Suppressor macrophage treated with lipopolysaccharide for 1 hour (primary cell): ENCODE measurements at places on chromosomes 12 and 14.

DNA sequence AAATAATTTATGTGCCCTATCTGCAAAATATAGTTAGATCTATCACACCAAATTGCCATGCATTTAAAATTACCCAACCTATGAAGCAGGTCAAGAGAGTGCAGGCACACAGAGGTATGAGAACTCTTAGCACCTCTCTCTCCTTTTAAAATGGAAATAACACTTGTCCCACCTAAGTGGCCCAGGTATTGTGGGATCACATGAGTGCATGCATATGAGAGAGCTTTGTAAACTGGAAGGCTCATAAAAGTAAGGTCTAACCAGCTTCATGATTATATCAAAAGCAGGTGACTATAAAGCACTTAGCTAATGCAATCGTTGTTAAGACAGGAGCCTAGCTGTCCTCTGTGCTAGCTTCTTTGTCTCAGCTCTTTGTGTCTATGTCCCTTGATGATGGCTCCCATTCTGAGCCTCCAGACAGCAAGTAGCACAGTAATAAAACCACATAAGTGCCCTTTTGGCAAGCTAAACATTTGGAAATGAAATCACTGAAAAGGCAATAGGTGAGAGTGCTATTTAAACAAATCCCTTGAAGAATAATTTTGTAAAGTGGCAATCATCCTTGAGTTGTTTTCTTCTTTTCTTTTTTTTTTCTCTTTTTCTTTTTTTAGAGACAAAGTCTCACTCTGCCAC lies 219.0 kb downstream of the NTF3 start:
- no peak for DNase-seq

DNA sequence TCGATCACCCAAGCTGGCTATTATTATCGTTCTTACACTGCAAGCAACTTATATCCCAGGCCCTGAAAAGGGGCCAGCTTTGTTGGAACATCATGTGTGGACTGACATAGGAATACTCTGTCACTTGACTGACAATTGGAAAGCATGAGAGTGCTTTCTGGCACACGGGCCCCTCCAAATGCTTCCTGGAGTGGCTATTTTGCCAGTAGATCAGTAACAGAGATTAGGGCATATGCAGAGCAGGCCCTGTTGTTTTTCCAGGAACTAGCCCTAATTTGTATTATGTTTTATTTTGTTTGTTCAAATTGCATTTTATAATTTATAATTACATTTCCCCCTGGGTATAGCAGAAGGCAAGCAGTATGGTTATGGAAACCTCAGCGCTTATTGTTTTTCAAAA lies 170.1 kb upstream of the FRMD6 start:
- no peak for DNase-seq

- DNase-seq: no peak
Measured at GRCh38 chr12:38399711-38400206, 83.2 kb downstream of the ALG10B start.

DNA sequence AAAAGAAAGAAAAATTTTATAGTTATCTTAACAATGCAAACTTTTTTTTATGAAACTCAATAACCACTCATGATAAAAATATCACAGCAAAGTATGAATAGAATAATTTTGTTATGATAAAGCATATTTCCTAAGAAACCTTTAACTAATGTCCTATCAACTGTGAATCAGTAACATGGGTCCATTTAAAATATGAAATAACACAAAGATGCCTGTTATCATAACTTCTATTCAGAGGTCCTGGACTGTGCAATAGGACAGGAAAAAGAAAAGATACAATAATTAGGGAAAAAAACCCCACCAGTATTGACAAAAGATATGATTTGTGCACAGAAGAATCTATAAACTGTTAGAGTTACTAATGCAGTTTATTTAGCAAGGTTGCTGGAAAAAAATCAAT lies 245.4 kb downstream of the FOXN3 start:
- DNase-seq: no peak

GRCh38 chr14:90278199-90279175 lies 22.1 kb downstream of the PSMC1 start:
- DNase-seq: no peak

GRCh38 chr12:22729431-22729956 lies 104.5 kb downstream of the ETNK1 start:
- DNase-seq: no peak

DNA sequence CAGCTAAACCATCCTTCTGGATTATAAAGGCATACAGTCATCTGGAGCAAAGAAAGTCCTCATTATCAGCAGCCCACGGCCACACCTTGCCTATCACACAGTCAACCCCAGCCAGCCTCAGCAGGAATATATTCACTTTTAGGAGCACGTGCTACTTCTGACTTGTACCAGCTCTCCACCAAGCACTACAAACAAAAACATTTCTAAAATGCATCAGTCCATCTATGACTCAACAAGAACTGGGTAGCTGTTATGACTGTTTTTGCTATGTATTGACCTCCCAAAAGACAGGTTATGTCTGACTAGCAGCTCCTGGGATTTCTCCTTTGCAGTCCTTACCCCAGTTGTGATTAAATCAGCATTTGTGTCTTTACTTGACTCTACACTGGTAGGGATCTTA lies 31.2 kb downstream of the NUAK1 start:
- no peak for DNase-seq

DNA sequence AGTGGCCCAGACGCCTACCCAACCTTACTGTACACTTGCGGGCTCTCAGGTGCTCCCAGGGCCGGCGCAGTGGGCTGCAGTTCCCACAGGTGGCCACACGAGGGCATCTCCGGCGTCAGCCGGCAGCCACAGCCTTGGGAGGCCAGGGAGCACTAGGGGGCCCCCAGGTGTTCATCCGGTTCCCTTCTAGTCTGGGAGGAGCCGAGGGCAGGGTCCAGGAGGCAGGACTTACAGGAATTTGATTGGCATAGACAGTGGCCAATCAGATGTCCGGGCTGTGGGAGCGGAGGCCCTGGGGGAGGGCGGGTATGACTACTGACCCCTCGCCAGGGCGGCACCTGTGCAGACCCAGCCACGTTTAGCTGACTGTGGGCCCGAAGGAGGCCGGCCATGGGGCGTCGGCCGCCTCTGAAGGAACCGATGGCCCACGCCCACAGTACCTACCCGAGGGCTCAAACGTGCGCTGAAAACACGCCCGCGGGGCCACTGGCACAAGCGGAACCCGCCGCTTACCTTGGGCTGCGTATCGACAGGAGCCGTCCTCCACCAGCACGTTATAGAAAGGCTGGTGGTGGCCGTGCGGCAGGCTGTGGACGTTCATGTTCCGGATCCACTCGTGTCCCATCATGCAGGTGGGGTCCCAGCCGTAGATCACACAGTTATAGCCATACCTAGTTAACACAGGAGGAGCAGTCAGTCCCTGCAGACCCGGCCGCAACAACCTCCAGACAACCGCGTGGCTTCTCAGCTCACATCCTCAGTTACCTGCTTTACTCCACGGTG lies 34.8 kb downstream of the FBXO21 start:
- DNase-seq: no peak

GRCh38 chr14:88424573-88424972 lies 39.1 kb downstream of the SPATA7 start:
- no peak for DNase-seq

GRCh38 chr14:66174453-66174891 lies 311.7 kb upstream of the CCDC196 start:
- no peak for DNase-seq

- no peak for DNase-seq
Measured at GRCh38 chr12:92854344-92854743, 74.8 kb downstream of the EEA1 start.

GRCh38 chr14:52023518-52023917 lies 34.2 kb downstream of the RTRAF start:
- DNase-seq: no peak

DNA sequence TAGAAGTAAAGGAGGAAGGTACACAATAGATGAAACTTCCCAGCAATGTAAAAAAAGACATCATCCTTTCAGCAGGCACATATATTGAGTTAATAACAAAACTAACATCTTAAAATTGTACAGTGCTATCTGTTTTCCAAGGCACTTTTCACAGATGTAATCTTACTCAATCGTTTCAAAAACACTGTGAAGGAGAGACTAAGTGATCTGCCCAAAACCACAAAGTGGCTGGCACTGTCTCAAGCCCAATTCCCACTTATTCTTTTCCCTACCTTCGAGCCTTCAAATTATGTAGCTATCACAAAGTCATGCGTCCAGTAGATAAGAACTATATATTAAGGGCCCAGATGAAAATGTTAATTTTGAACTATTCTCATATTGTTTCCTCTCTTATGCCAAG lies 193.6 kb upstream of the RASSF8 start:
- no peak for DNase-seq

- no peak for DNase-seq
Measured at GRCh38 chr12:46492471-46493085, 120.0 kb upstream of the SLC38A2 start.

DNA sequence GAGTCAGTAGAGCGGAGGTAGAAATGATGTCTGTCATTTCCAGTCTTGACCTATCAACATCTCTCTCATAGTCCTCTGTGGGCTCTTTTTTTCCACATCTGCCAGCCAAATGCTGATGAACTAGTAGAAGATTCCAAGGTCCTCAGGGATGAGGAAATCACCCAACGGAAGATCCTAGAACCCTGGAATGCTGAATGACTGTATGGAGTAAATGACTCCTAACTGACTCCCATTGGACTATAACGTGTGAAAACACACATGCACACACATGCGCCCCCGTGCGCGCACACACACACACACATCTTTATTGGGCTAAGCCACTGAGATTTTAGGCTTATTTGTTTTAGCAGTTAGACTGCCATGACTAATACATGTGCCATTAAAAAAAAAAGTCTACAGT lies 159.2 kb downstream of the MYRFL start:
- DNase-seq: no peak

- no peak for DNase-seq
Measured at GRCh38 chr14:32364941-32365340, 35.8 kb downstream of the AKAP6 start.

DNA sequence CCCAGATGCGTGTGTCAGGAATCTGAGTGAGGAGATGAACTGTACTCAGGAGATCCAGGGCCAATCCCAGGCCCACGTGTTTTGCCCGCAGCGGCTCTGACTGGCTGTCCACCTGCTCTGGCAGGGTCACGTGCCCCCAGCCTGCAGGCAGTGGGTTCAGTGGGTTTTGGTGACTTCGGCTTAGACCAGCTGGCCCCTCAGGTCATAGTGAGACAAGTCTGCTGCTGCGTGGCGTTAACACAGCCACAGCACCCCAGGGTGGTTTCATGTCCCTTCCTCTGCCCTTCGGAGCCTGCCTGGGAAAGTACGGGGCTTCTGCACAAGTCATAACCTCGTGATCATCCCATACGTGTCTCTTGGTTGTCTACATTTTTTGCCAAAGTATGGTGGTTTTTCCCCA lies 2.6 kb downstream of the FBRSL1 start:
- DNase-seq: peak; percentile 72

DNA sequence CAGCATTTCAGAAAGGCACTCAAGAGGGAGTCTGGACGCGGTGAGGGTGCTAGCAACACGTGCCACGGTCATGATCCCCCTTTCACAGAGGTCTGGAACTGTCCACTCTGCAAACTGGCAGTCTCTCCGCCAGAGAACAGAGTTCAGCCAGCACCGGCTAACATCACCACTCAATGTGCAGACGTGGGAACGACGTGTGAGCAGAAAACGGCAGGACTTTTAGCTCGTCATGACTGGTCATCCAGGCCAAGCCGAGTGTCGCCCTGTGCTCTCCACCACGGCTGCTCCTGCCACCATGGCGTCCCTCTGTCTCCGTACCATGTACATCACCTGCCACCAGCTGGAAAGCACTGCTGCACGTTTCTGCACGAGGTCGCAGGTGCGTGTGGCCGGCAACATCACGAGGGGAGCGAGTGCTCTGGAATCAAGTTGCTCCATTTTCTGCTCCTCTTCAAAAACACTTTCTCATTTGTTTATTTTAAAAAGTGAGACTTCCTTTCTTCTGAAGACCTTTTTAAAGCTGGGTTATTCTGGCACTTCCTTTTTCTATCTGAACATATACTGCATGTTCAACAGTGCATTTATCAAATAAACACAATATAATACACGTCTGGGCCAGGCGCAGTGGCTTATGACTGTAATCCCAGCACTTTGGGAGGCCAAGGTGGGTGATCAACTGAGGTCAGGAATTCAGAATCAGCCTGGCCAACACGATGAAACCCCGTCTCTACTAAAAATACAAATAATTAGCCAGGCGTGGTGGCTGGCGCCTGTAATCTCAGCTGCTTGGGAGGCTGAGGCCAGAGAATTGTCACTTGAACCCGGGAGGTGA lies 28.0 kb downstream of the SLC15A4 start:
- no peak for DNase-seq

- no peak for DNase-seq
Measured at GRCh38 chr12:8482571-8483061, 26.9 kb downstream of the CLEC6A start.

DNA sequence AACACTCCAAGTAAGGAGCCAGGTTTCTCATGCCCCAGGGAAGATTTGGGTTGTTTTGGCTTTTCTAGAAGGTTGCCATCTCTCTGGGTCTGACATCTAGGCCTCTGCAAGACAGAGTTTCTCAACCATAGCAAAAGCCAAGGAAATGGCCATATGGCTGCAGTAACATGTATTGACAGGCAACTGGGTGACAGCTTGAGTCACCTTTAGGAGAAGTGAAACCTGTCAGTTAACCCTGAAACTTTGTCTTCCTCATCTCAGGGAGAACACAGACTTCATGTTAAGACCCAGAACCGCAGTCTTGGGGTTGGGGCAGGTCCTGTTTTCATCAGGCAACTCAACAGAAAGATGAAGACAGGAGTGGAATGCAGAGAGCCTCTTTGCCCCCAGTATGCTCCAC lies 46.0 kb upstream of the PLBD1 start:
- peak; percentile 62 for DNase-seq

DNA sequence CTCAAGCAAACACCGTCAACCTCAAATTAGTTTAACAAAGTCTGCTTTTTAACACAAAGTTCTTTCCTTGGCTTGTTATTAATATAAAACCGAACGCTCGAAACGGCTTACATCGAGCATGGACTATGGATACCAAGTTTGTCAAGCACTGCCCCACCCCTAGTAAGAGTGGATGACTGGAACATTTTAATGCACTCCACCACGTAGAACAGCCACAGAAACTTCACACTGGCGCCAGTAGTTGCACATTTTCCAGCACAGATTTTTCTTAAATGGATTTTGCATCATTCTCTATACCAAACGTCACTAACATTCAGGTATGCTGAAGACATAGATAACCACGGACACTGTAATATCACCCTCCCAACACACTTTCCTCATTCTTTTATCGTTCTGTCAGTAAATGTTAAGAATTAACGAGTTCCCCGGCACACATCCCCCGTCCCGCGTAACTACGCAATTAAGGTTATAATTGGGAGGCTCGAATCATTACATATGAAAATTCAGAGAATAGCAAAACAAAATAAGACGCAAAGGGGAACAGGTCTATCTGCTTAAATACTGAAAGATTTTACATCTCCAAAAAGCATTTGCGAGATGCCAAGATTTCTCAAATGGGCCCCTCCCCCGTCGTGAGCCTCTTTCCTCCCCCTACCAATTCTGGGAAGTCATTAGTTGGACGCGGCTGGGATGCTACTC lies 990 bp downstream of the FERMT2 start:
- DNase-seq: no peak

- no peak for DNase-seq
Measured at GRCh38 chr12:72074956-72075355, 136.3 kb downstream of the TPH2 start.

- no peak for DNase-seq
Measured at GRCh38 chr12:109925185-109925840, 25.2 kb downstream of the TCHP start.
